ENCODE measurements at places on chromosomes 12 and 14. TPM values are rescaled to one million over a fixed set of nuclear protein-coding genes. Genes with fewer than 3 reads are reported as not detected.

DNA sequence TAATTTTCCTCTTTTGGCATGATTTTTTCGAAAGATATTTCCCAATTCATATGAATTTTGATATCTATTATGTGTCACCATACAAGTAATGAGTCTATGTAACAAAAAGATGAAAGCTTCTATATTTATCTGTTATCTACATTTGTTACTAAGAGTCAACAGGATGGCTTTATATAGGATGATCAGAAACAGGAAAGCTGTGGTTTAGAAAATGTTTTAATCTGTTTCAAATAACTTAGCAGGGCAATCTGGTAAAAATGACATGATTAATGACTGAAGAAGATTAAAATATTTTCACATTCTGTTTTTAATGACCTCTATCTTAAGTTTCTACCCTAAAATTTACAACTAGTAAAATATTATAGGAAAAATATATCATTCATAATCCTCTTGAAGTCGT lies 105.8 kb downstream of the MSRB3 start:
- DNase-seq: no peak

GRCh38 chr12:49098035-49098451 lies 3.4 kb upstream of the DHH start:
- no peak for DNase-seq

GRCh38 chr14:68216957-68217356 lies 397.4 kb downstream of the RAD51B start:
- DNase-seq: no peak

The CABP1 gene
- 0.22 TPM for total RNA-seq
